Hematopoietic multipotent progenitor cell (in vitro differentiated cells): ENCODE measurements at places on chromosomes 3 and 15.
A peak's percentile ranks its signal among the peaks of the same experiment; 100 is the strongest.

DNA sequence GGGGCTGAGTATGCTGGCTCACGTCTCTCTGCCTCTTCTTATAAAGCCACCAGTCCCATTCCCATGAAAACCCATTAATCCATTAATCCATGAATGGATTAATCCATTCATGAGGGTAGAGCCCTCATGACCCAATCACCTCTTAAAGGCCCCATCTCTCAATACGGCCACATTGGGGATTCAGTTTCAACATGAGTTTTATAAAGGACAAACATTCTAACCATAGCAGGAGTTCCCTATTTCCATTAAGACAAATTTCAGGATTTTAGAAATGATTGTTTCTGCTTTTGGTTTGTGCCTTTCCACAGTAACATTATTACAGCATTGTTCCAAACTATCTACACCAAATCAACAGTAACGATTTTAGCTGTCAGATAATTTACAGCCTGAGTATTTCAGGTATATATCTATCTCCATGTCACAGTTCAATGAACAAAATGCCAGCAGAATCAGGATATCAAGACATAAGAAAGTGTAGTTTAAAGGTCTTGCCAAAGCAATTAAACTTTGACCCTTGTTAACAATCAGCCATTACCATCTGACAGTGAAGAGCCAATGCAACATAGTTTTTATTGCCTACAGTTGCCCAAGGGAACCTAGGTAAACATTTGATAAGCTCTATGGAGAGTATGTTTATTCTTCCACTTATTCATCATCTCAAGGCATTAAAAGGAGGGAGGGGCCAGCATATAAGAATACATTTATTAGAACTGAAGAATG is 3.8 kb downstream of the TSPAN3 start:
- DNase-seq, result no peak

DNA sequence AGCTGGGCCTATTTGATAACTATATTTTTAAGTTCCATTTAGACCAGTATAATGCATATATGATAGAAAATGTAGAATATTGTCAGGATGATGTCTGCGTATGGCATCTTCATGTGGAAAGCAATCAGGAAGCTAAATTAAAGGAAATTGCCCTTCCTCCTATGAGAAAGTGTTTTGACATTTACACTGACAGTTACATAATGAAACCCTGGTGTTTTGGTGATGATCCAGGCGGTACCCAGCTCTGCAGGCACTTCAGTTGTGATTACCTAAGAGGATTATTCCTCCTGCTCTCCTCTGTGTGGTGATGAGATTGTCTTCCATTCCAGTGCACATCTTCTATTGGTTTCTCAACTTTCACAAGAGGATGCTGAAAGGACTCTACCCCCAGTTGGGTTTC is 126.5 kb upstream of the MITF start:
- no peak for DNase-seq

DNA sequence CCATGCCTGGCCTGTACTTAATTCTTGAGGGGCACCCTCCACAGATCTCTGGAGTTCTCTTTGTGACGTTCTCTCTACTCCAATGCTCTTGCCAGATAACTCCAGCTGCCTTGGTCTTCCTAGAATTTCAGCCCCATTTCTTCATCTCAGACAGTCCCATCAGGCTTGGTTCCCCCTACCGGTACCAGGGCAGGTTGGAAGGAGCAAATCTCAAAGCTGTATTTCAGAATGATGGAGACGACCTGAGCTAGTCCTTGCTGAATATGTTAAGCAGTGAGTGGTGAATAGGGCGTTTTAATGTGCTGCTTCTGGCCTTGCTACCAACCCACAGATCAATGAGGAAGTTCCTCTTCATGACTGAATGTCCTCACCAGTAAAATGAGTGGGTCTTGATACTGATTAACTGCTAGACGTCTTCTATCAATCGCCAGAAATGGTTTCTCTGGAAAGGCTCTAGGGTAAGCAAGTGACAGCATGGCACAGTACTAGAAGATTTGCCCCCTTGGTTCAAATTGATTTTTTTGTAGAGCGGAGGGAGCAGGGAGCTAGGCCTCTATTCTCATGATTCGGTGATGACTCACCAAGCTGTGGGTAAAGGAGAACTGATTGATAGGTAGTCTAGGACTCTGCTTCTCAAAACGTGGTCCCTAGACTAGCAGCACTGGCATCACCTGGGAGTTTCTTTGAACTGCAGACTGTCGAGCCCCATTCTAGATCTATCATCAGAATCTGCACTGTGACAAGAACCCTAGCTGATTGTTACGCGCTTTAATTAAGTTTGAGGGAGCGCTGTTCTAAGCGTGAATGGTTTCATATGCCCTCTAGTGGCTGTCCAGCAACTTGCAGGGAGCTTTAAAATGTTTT is 67.8 kb downstream of the UBP1 start:
- peak; percentile 68 for DNase-seq

DNA sequence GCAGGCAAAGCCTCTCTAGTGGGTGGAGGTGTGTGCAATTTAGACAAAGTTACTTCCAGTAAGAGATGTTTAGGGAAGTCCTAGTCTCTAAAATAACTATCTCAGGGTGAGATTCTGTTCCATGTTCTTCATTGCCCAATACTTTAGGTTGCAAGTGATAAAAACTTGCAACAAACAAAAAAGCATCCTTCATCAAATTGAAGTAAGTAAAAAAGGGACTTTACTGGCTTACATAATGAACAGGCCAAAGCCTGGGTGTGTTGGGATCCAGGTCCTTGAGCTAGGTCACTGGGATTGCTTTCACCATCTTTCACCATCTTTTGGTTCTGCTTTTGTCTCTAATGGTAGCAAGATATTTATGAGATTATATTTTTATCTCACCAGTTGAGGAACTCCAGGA is 38.3 kb downstream of the CX3CR1 start:
- no peak for DNase-seq

- peak; percentile 74 for DNase-seq
Measured at GRCh38 chr3:51718547-51719409, 11.9 kb downstream of the GRM2 start.

GRCh38 chr15:55742927-55743728 is at the start of gene PRTG:
Gene PRTG, minus strand, starts transcription at chr15:55743152. Its CDS starts 221 bp downstream, at chr15:55742931.
- no peak for DNase-seq

GRCh38 chr15:31013863-31014607 is 22.6 kb upstream of the MTMR10 start:
- no peak for DNase-seq

GRCh38 chr3:32989171-32989570 is 37.7 kb downstream of the CCR4 start:
- DNase-seq, result no peak

DNA sequence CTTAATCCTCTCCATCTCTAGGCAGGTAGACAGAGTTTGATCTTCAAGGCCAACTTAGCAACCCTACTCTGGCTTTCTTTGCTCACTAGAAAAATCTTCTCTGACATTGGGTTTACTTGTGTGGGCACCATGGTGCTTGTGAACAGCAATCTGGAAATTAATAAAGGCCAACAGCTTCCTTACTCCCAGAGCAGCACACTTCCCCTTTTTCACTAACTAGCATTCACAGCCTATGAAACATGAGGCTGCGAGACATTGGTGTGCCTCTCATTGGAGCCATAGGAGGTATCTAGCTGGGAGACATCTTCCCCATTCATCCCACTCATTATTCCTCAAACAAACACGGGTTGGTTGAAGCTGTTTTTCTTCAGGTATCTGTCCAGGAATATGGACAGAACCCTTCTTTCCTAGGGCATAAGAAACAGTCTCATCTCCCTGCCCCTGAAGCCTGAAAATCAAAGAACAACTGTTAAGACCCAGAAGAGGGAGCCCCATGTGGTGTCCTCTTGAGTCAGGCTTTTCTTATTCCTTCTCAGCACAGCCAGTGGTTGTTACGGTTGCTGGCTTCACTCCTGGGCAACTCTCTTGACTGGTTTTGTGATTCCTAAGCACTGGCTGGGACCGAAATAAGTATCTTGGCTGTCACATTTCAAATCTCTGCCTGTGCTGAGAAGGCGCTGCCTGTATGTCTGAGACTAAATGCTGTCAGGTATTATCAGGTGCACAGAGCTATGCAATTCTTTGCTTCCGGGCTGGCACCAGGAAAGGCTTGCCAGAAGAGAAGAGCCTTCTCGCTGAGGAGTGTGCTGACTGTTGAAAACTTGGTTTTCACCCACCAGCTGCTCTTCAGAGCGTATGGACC is 194.4 kb downstream of the FEZF2 start:
- DNase-seq, result peak; percentile 8

DNA sequence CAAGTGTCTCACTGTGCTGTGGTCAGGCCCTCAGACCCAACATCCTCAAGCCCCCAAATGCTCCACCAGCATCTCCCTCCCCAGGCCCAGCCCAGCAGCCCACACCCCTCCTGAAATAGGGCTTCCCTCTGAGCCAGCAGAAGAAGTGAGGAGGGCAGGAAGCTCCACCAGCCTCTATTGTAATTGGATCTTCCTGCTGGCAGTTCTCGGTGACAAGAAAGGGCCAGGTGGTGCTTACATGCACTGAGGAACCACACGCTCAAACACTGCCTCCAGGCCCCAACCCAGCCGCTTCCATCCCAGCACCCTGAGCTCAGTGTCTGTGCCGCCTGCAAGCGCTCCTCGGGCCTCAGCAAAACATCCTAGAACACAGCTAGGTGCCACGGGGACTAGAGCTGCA is 96.7 kb downstream of the ATP10A start:
- no peak for DNase-seq

- no peak for DNase-seq
Measured at GRCh38 chr15:26103002-26103404, 239.9 kb upstream of the ATP10A start.

DNA sequence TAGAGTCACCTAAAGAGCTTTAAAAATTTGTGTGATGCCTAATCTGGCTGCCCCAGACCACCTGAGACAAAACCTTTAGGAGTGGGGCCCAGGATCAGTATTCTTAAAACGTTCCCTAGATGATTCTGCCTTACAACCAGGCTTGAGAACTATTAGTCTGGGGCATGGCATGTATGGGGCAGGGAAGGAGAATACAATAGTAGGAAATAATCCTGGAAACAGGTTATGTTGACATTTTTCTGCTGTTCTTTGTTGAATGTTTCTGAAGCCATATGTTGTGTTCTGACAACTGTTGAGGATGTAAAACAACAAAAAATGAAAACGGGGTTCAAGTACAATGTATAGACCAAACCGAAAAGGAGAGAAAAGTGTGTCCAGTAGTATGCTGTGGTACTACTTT is 2.9 kb downstream of the GTF2E1 start:
- DNase-seq, result no peak

- DNase-seq, result no peak
Measured at GRCh38 chr3:117141812-117142211, 432.2 kb downstream of the TUSC7 start.

- DNase-seq, result no peak
Measured at GRCh38 chr3:15060029-15060428, 5.1 kb downstream of the MRPS25 start.

DNA sequence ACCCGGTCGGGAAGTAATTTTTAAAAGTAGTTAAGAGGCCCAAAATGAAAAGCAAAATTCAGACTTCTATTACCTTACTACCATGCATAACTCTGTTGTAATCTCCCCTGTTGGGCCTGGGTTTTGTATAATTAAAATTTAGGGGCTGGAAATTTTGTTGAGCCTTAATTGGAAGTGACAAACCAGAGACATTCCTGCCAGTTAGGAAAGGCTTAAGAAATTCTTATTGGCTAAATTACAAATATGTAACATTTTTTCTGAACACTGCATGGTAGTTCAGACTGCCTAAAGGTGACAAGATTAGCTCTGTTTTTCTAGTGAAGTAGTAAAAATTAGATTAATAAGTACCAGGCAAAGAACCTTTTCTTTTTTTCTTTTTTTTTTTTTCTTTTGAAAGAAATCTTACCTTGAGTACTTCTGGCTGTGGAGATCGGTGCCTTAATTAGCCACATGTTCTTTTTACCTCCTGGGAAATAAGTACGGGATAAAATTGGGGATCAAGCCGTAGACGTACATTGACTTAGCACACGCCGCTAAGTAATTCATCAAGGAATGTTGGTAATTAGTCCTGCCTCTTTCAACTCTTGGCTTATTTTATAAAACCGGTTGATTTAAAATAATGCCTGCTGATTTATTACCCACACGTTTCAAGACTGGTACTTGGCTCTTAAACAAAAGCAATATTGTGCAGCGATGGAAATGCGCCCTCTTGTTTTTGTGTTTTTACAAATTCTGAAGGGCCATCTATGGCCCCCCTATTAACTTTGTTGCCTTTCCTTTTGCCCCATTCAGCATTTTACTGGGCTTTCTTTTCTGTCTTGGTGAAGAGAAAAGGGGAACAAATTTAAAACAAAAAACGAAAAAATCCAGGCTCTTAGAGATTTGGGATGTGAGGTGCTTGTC is 111.2 kb upstream of the SAMMSON start:
- no peak for DNase-seq

- DNase-seq, result no peak
Measured at GRCh38 chr15:38438031-38438986, 15.6 kb upstream of the FAM98B start.

- DNase-seq, result no peak
Measured at GRCh38 chr3:16052964-16053363, 121.5 kb upstream of the GALNT15 start.

DNA sequence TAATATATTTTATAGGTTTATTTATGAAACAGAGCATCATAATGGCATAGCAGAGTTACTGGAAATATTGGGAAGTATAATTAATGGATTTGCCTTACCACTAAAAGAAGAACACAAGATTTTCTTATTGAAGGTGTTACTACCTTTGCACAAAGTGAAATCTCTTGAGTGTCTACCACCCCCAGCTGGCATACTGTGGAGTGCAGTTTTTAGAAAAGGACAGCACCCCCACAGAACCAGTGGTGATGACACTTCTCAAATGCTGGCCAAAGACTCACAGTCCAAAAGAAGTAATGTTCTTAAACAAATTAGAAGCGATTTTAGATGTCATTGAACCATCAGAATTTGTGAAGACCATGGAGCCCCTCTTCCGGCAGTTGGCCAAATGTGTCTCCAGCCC is 58.1 kb downstream of the DNAH1 start:
- peak; percentile 3 for DNase-seq

GRCh38 chr15:70875001-70875782 is 17.0 kb downstream of the THAP10 start:
- no peak for DNase-seq

GRCh38 chr15:84878504-84878903 is 6.0 kb upstream of the SLC28A1 start:
- DNase-seq, result peak; percentile 17

GRCh38 chr15:65310431-65311137 is 6.1 kb downstream of the RNU5B-1 start:
- no peak for DNase-seq

DNA sequence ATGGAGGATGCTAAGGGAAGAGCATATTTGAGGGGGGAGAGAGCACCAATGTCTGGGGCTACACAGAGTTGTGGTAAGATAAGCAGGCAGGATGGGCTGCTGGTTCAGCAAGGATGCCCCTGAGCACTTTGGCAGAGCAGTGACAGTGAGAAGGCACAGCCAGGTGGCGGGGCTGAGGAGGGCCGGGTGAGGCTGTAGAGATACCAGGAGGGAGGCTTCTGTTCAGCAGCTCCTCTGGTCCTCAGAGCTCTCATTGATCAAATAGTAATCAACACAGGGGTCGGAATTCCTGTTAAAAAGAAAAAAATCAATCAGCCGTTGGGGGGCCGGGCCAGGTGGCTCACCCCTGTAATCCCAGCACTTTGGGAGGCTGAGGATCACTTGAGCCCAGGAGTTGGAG is 11.5 kb upstream of the XIRP1 start:
- DNase-seq, result no peak

- peak; percentile 7 for DNase-seq
Measured at GRCh38 chr3:32018757-32019564, 37.4 kb downstream of the ZNF860 start.
